ENCODE measurements at places on chromosomes 3 and 15.

GRCh38 chr15:92091155-92091734 is 237.7 kb downstream of the SLCO3A1 start:
- peak; percentile 22 for DNase-seq

DNA sequence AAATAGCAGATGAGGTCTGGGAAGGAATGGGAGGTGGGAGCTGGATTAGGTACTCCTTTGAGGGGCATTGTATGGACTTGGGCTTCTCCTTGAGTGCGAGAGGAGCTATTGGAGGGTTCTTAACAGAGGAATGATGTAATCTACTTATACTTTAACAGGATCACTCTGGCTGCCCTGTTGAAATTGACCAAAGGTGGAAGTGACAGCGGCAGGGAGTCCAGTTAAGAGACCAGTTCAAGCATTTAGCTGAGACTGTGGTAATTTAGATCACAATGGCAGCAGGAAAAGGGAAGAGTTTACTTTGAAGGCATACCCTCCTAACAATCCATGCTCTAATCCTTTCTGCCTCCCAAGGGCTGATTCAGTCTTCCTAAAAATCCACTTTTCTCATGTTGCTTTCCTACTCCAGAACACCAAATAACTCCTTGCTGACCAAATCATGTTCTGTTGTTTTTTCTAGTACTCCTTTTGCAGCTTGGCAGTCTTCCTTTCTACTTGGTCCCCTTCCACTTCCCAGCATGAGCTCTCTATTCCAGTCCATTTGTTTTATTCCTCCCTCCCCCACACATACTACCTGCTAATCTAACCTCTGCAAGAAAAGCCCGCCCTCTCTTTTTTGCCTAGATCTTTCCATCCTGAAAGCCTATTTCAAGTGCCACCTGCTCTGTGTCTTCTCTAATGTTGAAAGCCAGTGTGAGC is 139.4 kb downstream of the NECTIN3 start:
- DNase-seq: no peak

DNA sequence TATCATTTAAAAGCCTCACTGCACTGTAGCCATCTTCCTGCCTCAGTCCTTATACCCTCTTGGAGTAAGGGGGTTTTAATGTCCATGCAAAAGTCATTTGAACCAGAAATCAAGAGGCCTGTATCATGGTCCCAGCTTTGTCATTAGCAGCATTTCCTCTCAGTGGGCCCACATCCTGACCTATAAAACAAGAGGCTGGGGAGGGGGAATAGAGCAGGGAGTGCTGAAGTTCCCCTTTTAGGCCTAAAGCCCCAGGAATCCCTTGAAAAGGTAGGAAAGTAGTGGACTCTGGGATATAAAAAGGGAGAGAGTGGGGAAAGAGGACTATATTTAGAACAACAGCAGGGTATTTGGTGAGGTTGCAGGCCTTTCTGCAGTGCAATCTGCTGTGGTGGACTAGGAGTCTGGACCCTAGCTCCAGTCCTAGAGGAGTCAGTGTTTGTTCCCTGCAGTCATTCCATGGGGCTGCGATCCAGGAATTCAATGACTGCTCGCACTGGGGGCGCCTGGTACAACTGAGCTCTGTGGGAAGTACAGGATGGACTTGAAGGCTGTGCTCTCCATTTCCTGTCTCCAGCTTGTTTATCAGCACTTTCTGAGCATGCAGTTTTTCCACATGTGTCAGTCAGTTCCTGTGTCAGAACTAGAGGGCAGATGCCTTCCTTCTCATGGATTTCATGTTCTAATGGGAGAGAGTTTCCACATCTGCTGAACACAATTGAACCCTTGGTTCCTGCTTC is 46.8 kb downstream of the PDHB start:
- no peak for DNase-seq

GRCh38 chr3:133588784-133589465 is 15.4 kb downstream of the CDV3 start:
- no peak for DNase-seq

GRCh38 chr3:160569894-160570652 is 4.7 kb upstream of the KPNA4 start:
- DNase-seq: no peak

GRCh38 chr3:134803051-134803505 is 8.0 kb downstream of the EPHB1 start:
- DNase-seq: no peak

- DNase-seq: peak; percentile 67
These were observed 780 bp downstream of the TIPARP start for GRCh38 chr3:156674911-156675829.

DNA sequence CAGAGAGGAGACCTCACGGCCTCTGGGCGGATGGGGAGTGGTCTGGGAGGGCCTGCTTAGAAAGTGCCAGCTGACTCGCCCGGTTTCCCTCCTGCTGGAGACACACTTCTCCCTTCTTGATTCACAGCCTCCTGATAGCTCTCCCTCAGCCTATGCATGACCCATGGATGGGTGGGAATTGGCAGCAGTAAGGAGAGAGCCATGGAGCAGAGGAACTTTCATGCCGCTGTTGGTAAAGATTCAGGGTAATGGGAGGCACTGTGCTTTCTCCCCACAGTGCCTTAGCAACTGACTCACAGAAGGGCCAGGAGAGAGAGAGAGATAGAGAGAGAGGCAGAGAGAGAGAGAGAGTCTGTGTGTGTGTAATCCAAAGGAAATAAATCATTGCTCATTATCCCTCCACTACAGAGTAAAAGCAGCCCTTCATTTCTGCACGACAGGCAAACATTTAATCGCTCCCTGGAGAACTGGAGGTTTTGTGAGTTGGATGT is 82.8 kb downstream of the SEMA5B start:
- DNase-seq: no peak

GRCh38 chr3:8987645-8988383 is 24.5 kb upstream of the RAD18 start:
- peak; percentile 27 for DNase-seq

DNA sequence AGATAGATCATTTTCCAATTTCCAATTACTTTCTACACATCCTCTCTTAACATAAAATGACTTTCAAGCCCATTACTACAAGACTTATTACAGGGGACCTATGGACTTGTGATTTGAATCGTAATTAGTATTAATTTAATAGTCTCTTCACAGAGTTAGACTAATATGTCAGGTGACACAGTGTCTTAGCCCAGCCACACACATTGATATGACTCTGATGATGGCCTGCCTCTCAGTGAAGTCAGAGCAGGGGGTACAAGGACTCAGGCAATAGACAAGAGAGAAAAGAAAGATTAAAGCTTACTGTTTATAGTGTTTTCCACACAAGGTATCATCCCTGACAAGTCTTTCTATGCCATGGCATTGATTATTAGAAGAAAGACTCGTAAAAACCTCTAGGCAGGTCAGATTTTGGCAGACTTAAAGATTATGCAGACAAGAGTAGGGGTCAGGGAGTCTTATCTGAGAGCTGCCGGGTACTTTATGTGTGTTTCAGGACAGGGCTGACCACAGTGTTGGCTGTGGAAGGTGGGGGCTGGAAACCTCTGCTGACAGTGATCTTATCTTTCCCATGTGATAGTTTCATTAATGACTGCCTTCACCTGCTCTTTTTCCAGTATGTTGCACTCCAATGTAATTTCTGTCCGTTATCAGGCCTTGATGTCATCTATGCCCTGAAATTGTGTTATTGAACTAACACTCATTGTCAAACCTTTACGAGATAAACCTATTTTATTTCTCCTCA is 50.1 kb downstream of the B3GALNT1 start:
- DNase-seq: no peak

- no peak for DNase-seq
These were observed 231.6 kb downstream of the IGSF11 start for GRCh38 chr3:118803096-118803476.

DNA sequence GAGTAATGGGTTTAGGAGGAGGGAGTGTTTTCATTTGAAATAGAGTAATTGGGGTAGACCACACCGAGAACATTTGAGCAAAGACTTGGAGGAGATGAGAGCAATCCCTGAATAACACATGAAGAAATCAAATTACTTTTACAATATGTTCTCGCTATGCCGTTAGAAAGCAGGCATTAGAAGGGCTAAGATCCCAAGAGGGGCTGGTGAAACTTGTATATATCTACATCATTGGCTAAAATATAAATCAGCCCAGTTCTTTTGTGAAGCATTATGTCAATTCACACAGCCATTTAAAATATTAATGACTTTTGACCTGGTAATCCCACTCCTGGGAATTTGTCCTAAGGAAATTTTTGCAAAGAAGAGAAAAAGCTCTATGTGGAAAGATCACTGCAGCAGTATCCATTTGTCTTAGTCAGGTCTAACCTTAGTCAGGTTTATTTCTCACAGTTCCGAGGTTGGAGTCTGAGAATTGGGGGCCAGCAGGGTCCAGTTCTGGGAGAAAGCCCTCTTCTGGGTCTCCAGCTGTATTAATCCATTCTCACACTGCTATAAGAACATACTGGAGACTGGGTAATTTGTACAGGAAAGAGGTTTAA is 31.0 kb downstream of the CCDC32 start:
- no peak for DNase-seq

DNA sequence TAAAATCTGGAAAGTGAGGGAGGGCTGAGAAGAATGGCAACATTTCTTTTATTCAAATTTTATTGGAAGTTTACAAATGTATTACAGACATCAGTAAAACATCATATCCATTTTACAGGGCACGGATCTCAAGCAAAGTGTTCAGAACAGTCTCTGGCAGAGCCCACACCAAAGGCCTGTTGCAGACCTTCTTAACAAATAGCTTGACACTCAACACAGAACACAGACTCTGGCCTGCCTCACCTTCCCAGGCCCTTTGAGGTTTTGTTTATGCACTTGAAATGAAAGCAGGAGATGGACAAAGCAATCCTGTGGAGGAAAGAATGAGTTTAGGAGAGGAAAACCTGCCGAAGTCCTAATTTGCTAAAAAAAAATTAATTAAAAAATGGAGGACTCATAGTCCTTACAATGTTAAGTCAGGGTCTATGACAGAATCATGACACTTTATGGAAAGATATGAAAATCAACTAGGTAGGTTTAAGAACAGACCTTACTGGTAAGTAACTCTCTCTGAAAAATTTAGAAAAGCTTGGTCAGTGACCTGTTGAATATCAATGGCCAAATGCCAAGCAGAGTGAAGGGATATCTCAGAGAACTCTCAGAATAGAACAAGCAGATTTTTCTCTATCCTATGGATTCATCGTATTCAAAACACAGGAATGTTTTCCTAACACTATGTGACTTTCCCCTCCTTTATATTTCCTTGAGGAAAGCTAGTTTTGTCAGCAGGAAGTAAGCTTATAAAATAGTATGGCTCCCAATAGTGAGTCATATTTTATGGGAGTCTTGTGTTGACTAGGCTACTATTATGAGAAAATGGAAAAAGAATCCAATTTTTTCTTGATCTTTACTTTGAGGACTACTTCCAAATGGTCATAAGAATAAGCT is 70.8 kb upstream of the PSMD6 start:
- DNase-seq: no peak

- DNase-seq: no peak
These were observed 102.8 kb downstream of the SNRPN start for GRCh38 chr15:25057574-25057973.

DNA sequence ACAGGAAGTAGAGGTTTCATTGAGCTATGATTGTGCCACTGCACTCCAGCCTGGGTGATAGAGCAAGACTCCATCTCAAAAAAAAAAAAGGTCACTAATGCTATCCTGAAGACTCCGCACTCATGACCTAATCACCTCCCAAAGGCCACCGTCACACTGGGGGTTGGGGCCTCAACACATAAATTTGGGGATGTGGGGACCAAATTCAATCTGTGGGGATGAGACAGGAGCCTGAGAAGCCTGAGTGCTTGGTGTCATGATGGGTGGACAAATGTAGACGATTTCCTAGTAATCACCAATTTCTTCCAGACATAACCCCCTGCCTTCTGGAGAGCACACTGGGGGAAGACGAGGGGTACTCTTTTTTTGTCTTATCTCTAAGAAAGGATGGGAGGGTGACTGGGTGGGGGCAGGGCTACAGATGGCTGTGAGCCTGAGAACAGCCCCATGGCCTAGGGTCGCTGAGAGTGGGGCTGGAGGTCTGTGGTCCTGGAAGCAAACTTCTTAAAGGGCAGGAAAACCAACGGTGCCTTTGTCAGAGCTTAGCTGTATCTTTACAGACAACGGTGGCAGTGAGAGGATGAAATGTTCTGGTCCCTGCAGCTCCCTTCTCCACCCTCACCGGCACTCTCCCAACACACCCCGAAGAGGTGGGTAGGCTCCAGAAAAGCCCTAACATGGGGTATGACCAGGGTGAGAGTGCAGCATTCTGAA is 16.6 kb upstream of the KLF13 start:
- no peak for DNase-seq

DNA sequence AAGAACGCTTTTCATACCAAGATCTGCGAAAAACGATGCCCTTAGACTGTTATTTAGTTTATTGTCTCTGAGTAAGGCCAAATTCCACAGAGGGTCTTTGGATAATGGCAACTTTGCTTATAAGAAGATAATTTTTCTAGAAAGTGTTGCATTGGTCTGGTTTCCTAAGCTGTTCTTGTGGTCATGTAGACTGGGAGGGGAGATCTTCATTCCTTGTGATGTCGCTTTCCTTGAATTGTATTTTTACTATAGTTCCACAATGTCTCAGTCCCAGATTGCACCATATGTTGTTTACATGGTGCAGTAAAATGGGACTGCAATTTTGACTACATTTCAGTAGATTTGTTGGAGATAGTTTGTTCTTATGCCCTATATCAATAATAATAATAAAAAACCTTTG is 28.8 kb upstream of the ST3GAL6 start:
- no peak for DNase-seq

GRCh38 chr3:46527239-46527638 is 29.5 kb downstream of the RTP3 start:
- DNase-seq: no peak

DNA sequence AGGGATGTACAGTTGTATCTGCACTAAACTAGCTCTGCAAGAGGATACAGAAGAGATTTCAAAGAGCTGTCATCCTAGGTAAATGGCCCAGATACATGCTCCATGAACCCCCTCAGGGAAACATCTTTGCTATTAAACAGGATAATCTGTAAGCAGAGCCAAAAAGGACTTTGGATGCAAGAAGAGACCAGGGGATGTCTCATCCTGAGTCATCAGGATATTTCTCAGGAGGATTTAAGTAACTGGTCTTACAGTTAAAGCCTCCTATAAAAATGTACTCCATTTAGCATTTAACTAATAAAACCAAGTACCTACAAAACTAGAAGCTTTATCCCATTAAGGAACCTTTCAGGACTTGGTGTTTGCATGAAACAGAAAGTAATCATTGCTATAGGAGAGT is 48.2 kb upstream of the PHLDB2 start:
- DNase-seq: no peak

GRCh38 chr3:76429581-76430177 is 610.2 kb upstream of the ROBO2 start:
- no peak for DNase-seq

GRCh38 chr15:65642594-65642993 is 20.9 kb downstream of the SLC24A1 start:
- DNase-seq: no peak

GRCh38 chr15:48361685-48362084 is 30.5 kb downstream of the DUT start:
- no peak for DNase-seq

GRCh38 chr3:101531473-101532086 is 18.6 kb upstream of the SENP7 start:
- DNase-seq: no peak

- no peak for DNase-seq
These were observed 1.2 kb upstream of the KLHL6 start for GRCh38 chr3:183556722-183557121.
